ENCODE measurements at places on chromosomes 6 and 20.

- no peak for DNase-seq
These were observed 20.5 kb downstream of the ROMO1 start for GRCh38 chr20:35719717-35720116.

DNA sequence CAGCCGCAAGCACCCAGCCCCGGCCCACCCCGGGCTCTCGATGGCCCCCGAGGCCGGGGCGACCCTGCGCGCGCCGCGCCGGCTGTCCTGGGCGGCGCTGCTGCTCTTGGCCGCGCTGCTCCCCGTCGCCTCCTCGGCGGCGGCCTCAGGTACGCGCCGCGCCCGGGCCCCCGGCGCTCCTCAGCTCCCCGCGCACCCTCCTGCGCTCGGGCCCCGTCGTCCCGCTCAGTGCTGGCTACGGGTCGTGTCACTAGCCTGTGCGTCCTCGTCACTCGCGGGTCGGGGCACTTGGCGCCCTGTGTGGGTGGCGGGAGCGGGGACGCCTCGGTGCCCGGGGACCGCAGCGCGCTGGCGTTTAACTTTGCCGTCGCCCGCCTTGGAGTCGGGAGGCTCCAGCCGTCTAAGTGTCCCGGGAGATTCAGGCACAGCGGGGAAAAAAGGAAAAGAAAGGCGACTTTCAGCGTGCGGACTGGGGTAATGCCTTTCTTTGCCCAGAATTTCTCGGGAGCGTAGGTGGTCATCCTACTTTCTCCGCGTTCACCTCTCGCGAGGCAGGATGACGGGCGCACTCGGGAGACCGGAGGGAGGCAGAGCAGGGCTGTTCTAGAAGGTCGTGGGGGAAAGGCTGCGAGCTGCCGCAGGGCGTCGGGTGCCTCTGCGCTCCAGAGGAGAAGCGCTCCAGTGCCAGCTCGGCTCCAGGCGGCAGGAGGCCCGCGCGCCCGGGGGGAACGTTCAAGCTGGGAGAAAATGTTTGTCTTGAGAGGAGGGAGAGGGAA, 545 bp downstream of the FNDC1 start:
- no peak for DNase-seq

GRCh38 chr6:7773322-7773721, 47.4 kb downstream of the BMP6 start:
- DNase-seq = no peak

GRCh38 chr6:142374965-142375733, 73.3 kb downstream of the ADGRG6 start:
- DNase-seq = no peak

GRCh38 chr6:79864001-79864400, 83.4 kb downstream of the ELOVL4 start:
- DNase-seq = no peak

DNA sequence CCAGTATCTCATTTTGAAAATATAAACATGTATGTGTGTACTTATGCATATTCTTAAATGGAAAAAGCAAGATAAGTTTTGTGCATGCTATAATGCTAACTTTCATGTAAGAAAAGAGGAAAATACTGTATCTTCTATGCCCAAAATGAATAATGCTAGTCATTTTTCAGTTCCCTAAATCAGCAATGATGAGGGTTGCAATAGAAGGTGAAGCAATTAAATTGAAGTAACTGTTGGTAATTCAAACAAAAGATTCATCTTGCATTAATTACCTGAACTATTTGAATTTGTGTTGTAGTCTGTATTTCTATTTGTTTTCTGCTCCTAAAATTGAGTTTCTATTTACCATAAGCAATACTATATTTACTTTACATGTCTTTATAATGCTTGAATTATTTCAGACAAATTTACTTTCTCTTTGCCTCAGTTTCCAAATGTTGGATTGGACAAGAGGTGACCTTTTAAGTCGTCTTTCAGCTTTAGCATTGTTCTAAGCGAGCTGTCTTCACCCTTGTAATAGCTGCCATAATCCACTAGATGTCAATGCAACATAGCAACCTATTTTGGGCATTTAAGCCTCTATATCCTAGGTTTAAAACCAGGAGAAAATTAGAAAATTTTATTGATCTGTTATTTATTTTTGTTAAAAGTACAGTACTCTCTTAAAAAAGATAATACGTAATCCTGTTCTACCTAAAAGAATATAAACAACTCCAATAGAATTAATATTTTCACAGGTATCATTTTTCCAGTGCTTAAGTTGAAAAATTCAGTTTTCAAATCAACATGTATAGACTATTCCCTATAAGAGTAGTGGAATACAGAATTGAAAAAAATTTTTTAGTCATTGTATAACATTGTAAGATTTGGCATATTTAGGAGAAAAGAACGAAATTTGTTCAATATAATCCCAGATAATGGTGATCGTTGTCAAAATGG, 52.3 kb upstream of the IFNGR1 start:
- peak; percentile 68 for DNase-seq

DNA sequence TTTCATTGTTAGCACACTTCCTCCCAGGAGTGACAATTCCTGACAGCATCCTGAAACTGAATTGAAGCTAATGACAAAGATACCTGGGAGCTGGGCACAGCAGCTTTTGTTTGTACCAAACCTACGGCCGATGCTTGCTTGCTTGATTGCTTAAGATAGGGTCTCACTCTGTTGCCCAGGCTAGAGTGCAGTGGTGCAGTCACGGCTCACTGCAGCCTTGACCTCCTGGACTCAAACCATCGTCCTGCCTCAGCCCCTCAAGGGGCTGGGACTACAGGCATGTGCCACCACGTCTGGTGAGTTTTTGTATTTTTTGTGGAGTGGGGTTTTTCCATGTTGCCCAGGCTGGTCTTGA, 84.7 kb upstream of the SCP2D1 start:
- DNase-seq = no peak

DNA sequence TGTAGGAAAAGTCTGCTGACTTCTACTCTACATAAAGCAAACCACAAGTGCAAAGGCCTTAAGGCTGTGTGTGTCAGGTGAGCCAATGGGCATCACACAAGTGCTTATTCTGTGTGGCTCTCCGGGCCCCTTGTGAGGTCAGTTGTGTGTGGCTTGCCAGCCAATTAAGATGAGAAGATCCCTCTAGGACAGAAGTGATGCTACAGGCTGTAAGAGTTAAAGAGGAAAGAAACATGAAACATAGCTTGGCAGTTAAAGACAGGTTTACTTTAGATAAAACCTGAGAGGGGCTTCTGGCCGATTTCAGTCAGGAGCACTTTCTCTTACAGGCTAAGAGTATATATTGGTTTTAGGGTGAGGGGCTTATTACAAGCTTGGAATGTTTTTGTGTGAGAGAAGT, 242.4 kb downstream of the NFATC2 start:
- DNase-seq = no peak

- no peak for DNase-seq
These were observed 6.0 kb upstream of the DNAAF9 start for GRCh38 chr20:3413393-3413889.

DNA sequence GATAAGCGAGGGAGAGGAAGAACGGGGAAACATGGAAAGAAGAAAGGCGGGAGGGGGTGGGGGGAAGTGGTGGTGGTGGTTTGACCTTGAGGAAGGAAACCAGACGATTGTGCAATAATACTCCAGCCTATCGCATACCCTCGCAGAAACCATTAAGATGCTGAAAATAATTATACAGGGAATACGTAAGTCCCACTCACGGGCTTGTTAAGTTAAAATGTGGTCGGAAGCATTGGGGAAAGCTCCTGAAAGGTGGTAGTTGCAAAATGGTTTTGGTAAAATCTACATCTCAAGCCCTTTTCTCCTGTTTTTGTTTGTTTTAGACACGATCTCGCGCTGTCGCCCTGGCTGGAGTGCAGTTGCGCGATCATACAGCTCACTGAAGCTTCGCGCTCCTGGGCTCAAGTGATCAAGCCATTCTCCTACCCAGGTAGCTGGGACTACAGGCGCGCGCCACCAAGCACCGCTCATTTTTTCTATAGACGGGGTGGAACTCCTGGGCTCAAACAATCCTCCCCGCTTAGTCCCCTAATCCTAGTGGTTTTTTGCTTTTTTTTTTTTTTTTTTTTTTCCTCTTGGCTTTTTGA, 128.9 kb upstream of the ZNF184 start:
- DNase-seq = no peak

DNA sequence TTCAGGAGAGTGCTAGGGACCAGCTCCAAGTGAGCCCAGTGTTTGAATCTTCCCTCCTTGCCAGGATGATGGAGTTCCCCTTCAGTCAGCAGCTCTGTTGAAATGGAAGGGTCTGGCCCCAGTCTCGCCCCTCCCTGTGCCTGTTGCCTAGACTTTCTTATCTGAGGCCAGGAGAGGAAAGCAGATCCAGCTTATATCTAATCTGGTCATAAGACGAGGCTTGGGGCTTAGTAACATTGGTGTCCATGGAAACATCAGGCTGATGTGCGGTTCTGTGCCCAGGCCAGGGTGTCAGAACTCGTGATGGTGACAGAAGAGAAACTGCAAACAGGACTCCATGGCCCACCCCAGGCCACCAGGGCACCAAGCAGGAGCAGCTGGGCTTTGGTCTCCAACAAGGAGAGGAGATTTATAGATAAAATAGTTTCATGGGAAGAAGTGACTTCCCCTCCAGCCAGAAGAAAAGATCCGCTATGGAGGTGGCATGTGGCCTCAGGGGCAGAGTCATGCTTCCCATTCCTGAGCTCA, 9.8 kb downstream of the MAS1L start:
- DNase-seq = no peak

DNA sequence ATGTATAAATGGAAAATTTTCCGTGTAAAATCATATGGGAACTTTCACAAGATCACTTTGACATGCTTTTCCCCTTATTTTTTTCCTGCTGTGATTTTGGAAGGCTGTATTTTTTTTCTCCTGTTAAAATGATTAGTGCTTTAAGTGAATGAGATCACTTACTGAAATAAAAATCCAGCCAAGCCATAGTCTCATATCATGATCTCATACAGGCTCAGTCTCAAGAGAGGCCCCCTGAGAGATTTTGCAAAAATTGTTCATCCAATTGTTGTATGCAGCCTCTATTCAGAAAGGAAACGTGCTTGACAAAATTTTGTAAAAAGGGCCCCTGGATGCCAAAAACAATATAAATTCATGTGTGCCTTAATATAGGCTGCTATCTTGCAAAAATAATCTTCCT, 528.2 kb downstream of the HDGFL1 start:
- no peak for DNase-seq

DNA sequence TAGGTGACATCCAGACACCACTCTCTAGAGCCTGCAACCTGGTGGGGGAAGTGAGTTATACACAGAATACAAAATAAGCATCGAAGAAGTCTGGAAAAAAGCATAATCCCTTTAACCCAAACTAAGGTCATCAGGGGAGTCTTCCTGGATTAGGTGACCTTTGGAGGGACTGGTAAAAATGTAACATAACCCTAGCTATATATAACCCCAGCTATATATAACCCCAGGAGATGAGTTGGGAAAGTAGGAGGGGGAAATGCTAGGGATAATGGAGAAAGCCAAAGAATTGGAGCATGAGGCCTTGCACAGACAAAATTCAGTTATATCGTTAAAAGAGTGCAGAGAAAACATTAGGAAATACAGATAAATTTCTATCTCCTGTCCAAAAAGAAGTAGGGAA, 164.8 kb downstream of the QRSL1 start:
- no peak for DNase-seq

- DNase-seq = no peak
These were observed 489.3 kb downstream of the BTBD3 start for GRCh38 chr20:12406978-12407377.

DNA sequence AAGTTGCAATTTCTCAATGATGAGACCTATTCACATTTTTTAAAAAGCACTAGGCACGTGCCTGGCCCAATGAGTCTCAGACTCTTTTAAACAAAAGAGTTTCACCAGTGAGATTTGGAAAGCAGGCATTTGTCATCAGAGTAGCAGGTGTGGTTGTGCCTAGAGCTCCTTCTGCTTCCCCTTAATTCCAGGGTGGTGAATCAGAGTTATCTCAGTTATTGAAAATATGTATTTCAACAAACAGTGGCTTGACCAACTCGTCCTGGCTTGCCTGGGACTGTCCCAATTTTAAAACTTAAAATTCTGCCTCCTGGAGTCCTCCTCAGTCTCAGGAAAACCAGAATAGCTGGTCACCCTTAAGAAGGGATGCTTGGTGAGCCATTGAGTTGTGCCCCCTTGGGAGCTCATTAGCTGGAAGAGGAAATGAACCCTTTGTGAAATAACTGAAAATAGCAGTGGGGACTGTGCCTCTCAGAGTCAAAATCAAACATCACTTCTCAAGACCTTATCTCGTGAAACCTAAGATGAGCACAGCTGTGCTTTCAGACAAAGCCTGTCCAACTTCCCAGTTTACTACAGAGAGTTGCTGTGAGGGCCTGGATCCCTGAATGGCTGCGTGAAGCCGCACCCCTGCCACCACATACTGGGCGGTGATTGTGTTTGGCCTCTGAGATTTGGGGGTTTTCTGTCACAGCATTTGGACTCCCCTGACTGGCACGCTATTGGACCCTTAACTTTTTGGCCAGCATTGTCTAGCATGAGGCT, 116.3 kb downstream of the ANKRD60 start:
- no peak for DNase-seq

DNA sequence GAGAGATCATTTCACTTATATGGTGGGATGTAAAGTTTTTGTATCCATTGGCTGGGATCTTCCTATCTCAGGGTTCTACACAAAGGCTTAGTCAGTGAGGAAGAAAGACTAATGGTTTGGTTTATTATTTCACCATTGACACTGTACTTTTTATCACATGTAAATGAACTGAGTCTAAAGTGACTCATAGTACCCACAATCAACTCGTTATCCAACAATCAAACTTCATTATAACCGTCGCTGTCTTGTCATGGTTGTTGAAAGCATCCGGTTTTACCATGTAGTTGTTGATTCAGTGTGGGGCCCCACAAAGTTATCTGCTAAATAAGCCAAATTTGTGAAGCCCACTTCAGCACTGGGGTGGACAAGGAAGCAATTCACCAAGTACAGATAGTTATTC, 55.8 kb upstream of the MTRF1L start:
- no peak for DNase-seq

- no peak for DNase-seq
These were observed 156.0 kb downstream of the CCDC170 start for GRCh38 chr6:151649835-151650234.

DNA sequence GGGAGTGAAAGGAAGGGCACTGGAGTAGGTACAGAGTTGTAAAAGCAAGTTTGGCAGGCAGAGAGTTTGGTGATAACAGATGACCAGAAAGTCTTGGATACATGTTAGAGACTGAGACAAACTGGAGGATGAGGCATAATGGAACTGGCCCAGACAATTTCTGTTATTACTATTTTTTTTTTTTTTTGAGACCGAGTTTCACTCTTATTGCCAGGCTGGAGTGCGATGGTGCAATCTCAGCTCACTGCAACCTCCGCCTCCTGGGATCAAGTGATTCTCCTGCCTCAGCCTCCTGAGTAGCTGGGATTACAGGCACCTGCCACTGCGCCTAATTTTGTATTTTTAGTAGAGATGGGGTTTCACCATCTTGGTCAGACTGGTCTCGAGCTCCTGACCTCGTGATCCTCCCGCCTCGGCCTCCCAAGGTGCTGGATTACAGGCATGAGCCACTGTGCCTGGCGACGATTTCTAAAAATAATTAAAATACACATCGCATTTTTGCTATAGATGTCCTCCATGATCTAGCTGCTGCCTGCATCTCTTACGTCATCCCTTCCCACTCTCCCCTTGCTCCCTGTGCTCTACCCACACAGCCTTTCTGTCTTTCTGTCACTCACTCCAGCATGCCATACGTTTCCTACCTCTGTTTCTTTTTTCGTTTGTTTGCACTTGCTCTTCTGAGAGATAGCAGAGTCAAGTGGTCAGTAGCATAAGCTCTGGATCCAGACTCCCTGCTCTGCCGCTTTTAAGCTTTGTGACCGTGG, 23.5 kb downstream of the MAPK14 start:
- DNase-seq = no peak

GRCh38 chr6:11140056-11140455, 28.5 kb upstream of the ERVFRD-1 start:
- no peak for DNase-seq

- DNase-seq = peak; percentile 68
These were observed at the start of gene TAB2 for GRCh38 chr6:149317644-149318571. TAB2 (plus strand) TSS chr6:149317712; CDS start chr6:149369998, 52,286 bp downstream.
